Brain pericyte (primary cell): ENCODE measurements at places on chromosomes 2 and 18.

- no peak for DNase-seq
Measured at GRCh38 chr2:52083214-52083613, 1051.3 kb upstream of the NRXN1 start.

DNA sequence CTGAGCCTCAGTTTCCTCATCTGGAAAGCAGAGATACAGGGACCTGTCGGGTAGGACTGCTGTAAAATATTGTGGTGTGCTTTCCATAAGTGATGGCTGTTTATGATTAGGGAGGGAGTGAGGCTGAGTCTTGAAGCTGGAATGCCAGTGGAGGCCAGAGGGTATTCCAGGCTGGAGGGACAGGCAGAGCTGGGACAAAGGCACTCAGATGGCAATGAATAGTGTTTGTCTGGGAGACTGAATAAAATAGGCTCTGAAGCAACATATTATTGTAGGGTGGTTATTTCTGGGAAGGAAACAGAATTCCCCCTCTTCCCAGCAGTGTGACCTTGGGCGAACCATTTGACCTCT lies 120.7 kb downstream of the INHBB start:
- DNase-seq, result no peak

DNA sequence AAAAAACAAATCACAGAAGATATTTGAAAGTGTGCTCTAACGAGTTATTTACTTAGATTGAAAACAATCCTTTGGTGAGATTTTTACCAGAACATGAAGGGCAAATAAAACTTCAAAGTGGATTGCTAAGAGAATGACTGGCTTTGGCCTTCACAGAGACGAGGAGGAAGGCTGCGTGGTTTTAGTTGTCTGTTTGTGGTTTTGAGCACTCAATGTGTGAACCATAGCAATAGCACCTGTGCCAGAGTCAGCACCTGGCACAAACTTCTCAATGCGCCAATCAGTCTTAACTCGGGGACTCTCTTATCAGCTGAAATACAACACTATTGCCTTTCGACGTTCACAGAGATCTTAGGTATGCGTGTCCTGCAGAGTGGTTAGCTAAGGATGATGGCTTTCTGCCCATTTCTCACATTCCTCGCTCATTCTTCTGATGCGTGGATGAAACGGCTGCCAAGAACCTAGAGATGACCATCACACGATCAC lies 70.0 kb downstream of the MBP start:
- no peak for DNase-seq

DNA sequence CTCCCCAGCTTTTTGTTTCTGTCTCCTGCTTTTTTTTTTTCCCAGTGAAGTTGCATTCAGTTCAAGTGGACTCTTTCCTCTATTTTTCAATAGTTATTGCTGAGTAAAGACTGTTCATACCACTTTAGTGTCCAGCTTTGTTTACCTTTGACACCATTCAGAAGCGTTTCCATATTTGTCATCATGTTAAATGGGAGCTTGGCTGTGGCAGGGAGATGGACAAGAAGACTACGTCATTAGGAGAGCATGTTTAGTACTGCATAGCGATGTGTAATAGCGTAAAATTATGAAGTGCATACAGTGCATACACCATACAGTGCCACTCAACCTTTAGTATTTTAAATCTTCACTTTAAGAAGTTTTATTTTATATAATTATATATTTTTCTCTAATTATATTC lies 655.9 kb downstream of the DCC start:
- DNase-seq, result no peak

DNA sequence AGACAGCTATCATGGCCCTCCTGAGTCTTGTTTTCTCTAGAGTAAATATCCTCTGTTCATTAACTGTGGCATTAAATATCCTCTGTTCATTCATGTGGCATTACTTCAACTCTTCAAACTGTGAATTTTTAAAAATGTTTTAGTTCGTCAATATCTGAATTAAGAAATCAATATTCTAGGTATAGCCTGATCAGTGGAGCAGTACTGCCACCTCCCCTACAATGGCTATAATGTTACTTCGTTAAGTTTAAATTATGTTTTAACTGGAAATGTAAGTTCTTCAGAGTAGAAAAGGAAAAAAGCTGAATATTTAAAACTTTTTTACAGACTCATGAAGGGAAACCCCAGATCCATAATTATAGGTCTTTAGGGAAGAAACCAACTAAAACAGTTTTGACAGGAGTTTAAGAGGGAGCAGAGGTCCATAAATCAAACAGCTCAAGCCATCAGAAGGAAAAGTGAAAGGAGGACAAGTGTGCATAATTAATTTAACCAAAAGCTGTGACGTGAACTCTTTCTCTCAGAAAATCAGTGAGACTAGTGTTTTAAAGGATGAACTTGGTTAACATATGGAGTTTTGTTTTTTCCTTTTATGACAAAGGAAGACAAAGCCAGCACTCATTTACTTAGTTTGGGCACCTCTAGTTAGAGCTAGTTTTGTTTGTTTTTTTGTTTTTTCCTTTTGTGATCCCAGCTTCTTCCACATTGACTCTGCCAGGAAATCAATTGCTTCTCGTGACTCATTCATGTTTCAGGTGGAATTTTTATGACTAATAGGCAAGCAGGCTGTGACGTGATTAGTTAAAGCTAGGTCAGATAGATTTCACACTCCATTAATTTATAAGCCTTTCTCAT lies 44.9 kb downstream of the RBBP8 start:
- peak; percentile 8 for DNase-seq

DNA sequence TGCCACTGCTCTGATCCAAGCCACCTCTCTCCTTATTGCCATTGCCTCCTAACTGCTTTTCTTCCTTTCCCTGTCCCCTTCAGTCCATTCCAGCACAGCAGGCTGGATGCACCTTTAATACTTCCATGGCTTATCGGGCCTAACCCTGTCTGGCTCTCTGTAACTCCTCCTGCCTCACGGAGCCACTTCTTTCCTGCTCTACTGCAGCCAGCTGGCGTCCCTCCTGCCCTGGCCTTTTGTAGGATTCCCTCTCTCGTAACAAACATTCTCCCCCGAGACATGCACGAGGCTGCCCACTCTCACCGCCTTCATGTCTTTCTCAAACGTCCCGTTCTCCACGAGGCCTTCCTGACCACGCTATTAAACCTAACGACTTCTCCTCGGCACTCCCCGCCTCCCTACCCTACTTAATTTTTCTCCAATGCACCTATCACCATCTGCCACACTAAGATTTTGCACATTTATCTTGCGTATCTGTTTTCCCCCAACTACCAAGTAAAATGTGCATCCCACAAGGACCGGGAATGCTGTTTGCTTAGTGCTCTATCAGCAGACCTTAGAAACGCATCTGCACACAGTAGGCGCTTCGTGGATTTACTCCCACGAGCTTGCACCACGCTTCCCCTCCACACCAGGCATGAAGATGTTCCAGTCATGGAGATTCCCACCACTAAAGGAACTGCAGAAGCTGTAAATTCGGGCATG lies 728 bp upstream of the C18orf63 start:
- DNase-seq, result no peak

GRCh38 chr2:131092458-131093005 lies 728 bp downstream of the FAM168B start:
- no peak for DNase-seq

DNA sequence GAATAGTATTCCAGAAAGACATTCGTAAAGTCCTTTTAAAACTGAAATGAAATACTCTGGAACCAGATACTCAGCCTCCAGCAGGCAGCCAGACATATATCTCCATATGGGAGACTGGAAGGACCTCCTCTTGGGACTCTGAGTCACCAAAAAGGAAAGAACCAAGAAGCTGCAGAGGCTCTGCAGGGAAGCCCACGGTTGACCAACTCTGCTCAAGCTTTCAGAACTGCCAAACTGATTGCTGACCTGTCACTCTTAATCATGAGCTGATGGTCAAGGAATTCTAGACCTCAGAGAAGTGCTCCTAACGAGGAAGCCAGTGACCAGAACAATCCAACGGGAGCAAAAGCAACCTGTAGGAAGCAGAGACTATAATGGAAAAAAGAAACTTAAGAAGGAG lies 434.7 kb downstream of the EIPR1 start:
- no peak for DNase-seq

DNA sequence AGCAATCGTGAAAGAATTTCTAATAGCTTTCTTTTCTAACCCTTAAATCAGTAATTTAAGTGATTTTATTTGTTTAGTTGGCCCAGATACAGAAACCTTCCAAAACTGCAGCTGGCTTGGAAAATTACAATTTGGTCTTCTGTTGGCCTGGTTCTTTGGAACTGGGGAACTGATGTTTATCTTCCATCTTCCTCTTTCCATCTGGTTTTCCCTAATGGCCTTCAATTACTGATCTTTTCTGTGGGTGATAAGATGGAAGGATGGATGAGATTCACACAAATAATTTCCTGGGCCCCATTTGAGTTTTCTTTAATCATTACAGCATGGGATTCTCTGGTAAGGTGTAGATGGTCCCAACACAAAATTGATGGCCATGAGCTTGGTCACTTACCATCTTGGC lies 106.5 kb upstream of the CHRNA1 start:
- DNase-seq, result no peak

DNA sequence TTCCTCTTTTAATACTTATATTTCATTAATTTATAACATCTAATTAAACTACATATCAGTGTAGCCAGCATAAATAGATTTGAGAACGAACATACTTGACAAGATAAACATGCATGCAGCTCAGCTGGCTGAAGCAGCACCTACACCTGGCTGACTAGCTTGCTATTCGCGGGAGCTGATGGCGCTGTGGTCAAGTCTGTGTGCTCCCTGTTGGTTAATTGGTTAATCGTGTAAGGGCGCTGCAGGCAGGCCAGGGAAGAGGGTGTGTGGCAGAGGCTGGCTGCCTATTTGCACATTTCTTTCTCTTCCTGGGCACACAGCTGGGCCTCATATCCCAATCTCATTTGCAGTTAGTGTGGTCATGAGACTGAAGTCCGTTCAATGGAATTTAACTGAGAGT lies 14.5 kb upstream of the VWA3B start:
- no peak for DNase-seq

DNA sequence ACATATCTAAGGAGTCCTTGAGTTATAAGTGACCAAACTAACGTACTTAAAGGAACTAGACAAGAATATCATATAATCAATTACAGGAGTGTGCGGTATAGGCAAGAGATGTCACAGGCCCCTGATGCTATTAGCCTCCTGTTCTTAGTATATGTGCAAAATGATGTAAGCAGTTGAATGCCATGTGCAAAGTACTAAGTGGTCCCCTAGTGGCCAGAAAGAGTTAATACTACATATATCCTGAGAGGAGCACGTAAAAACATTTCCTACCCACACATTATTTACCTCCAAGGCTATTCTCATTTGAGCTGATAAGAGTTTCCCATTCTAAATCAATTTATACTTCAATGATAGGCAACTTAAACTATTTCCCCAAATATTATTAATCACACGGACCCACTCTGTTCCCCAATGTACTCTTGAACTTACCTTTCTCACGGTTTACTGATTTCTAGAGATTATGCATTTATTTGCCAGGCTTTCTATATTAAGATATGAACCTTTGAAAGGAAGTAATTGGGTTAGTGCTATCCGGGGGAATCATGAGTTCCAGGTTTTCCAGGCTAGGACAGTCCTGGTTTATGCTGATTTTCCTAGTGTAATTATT lies 158.0 kb upstream of the KLHL14 start:
- DNase-seq, result no peak

- DNase-seq, result no peak
Measured at GRCh38 chr18:6629635-6630140, 99.8 kb upstream of the ARHGAP28 start.

DNA sequence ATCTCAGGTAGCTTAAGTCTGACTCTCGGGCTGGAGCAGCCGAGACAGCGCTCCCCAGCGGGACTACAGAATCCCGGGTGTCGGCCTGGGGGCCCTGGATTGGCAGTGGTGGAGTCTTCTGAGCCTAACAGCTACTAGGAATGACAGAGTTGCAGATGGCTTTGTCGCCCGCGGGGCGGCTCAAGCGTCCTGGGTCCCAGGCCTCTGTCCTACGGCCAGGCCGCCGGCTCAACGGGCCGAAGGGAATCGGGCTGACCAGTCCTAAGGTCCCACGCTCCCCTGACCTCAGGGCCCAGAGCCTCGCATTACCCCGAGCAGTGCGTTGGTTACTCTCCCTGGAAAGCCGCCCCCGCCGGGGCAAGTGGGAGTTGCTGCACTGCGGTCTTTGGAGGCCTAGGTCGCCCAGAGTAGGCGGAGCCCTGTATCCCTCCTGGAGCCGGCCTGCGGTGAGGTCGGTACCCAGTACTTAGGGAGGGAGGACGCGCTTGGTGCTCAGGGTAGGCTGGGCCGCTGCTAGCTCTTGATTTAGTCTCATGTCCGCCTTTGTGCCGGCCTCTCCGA lies 8.8 kb downstream of the SIX2 start:
- no peak for DNase-seq

DNA sequence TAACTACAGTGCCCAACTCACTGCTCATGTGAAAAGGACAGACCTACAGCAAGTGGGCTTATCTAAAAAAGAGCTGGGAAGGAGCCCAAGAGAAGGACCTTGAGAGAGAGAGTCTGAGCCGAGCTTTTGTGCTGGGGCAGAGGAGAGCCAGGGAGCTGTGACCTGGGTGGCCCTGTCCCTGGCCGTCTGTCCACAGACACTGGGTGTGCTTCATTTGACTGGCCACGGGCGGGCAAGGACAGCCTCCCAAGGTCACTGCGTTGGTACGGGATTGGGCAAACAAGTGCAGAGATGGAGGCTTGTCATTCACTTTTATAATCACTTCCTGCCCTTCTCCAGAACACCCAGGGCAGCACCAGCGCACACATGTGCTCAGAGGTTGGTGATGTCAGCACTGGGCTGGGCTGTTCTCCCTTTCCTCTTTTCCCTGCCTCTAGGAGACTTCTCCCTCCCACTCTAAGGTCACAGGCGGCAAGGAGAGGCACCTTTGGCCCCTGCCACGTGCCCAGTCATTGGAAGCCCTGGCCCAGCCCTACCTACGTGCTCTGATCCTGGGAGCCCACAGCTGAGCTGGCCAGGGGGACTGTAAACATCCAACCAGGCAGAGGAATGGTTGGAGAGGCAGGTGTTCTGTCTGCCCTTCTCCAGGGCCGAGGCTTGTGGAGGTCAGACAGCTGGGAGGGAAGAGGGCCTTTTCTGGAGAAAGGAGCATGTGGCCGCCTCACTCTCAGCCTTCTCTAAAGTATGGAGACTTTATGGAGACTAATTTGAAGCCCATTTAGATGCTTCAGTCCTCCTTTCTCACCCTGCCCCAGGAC lies 6.4 kb upstream of the PSD4 start:
- no peak for DNase-seq

GRCh38 chr2:228038967-228039366 lies 142.5 kb downstream of the SPHKAP start:
- DNase-seq, result no peak

GRCh38 chr18:21660078-21660477 lies 44.5 kb downstream of the ABHD3 start:
- DNase-seq, result no peak

DNA sequence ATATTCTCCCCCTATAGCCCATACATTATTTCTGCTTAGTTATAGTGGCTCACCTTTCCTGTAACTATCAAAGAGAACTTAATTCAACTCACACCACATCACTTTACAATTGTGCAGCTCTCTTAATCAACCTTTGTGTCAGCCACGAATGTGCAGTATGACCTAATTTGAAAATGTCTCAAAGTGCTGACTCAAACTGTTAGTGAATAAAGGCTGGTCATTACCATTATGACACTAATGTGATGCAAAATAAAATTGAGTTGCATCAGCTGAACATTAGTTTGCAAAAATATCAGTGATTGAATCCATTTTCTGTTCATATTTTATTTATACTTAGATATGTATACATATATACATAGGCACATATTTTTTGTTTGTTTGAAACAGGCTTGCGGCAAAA lies 251.8 kb downstream of the MEIS1 start:
- DNase-seq, result no peak
